CD4-positive, alpha-beta T cell treated with Interleukin-17A for 1 hour (primary cell): ENCODE measurements at places on chromosomes 2 and 18.

GRCh38 chr2:33488715-33489540 is 12.5 kb downstream of the RASGRP3 start:
- DNase-seq = no peak

DNA sequence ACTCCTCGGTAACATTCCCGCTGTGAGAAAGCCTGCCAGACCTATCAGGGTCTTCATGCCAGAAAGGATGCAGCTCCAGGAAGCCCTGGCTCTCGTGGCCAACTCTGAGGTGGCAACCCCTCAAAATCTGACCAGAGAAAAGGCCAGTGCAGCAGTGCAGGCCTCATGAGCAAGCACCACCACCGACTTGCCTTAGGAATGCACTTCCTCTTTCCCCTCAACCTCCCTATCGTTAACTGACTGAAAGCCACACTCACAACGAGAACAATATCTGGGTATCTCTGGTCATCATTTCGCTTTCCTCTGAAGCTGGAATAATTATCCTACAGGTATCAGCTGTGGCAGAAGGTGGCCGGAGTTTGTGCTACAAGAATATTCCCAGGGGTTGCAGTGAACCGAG is 101.4 kb upstream of the POU3F3 start:
- DNase-seq = no peak

DNA sequence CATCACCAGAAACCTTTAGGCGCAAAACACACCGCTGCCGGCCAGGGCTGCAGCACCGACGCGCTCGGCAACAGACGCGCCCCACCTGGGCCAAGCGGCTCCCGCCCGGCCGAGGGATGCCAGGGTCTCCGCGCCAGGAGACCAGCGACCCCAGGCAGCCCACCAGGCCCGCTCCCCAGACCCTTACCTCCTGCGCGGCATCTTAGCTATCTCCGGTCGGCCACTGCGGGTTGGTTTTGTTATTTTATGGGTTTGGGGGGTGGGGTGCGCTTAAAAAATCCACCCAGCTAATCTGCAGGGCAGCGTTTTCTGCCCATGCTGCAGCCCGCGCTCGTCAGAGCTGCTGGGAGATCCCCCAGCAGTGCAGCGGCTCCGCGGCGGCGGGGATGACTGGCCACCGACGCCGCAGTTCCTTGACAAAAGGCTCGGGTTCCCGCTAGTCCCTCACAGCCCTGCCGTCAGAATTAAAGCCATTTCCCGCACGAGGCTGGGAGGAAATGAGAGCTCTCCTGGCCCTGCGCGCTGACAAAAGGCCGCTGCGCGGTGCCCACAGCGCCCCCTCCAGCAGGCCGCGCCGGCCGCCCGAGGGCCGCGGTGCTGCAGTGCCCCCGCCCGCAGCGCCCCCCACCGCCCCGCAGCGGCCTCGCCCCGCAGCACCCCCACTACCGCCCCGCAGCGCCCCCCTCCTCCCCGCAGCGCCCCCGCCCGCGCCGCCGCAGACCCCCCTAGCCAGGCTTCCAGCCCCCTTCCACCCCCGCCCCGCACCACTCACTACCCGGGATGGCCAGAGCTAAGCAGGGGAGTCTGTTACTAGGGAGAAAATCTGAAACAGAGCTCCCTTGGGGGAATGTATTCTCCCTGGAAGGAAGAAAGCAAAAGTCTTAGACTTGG is at the start of gene ADD2:
TSS of gene ADD2 (minus strand) at position 502 of the 891 bp plus-strand sequence. CDS start 61,792 bp downstream, outside the sequence.
- DNase-seq = peak; percentile 21

GRCh38 chr2:143246815-143247744 is 117.9 kb downstream of the ARHGAP15 start:
- peak; percentile 54 for DNase-seq

GRCh38 chr2:237879058-237879430 is 19.6 kb downstream of the RAMP1 start:
- DNase-seq = no peak

GRCh38 chr2:177889818-177890460 is 182.6 kb downstream of the PDE11A start:
- DNase-seq = no peak

GRCh38 chr18:35616664-35617423 is 35.3 kb downstream of the GALNT1 start:
- peak; percentile 70 for DNase-seq

DNA sequence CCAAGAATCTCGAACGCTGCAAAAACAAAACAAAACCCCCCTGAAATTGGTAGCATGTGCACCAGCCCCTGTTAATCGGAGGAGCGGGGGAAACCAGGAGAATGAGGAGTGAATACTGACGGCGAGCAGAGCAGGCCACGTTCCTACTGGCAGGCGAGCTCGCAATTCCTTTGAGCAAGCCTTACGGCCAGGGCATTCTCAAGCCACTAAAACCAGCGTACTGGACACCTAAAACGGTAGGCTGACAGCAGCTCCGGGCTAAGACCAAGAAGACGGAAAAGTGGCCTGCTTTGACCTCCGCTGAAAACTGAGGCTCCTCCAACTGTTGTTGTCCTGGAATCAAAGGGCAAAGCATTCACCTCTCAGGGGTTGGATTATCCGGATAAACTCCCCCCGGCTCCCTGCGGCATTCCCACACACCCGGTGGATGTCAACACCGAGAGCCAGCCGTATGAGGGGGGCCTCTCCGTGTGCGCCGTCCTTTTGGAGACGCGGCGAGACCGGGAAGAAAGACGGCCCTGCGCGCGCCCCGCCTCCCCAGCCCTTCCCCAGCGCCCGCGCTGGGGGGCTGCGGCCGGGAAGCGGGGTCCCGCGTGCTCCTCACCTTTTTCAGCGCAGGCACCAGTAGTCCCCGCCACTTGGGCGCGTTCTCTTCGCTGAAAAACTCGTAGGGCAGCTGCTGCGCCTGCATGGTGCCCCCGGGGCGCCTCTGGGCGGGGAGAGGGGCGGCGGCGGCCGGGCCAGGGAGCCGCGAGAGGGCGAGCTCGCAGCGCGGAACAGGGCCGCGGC is 925 bp downstream of the SOS1 start:
- DNase-seq = peak; percentile 62

GRCh38 chr2:170685591-170685990 is 29.5 kb upstream of the SP5 start:
- DNase-seq = no peak

GRCh38 chr2:165924946-165925345 is 28.6 kb downstream of the TTC21B start:
- DNase-seq = no peak

DNA sequence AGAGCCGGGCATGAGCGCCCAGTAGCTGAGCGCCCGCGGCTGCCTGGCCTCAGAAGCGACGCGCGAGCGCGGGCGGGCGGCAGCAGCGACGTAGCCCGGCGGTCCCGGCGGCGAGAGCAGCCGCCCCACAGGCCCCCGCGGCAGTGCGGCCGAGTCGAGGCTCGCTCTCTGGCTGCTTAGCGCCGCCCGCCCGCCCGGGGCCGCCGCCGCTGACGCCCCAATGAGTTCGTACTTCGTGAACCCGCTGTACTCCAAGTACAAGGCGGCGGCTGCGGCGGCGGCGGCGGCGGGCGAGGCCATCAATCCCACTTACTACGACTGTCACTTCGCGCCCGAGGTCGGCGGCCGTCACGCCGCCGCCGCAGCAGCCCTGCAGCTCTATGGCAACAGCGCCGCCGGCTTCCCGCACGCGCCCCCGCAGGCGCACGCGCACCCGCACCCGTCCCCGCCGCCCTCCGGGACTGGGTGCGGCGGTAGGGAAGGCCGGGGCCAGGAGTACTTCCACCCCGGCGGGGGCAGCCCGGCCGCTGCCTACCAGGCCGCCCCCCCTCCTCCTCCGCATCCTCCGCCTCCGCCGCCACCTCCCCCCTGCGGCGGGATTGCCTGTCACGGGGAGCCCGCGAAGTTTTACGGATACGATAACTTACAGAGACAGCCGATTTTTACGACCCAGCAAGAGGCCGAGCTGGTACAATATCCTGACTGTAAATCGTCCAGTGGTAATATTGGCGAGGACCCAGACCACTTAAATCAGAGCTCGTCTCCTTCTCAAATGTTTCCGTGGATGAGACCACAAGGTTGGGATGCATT is 847 bp downstream of the HOXD8 start:
- no peak for DNase-seq

- no peak for DNase-seq
These were observed 69.0 kb upstream of the ASAP2 start for GRCh38 chr2:9137379-9138150.

- no peak for DNase-seq
These were observed 64.0 kb downstream of the RAB31 start for GRCh38 chr18:9771977-9772660.

DNA sequence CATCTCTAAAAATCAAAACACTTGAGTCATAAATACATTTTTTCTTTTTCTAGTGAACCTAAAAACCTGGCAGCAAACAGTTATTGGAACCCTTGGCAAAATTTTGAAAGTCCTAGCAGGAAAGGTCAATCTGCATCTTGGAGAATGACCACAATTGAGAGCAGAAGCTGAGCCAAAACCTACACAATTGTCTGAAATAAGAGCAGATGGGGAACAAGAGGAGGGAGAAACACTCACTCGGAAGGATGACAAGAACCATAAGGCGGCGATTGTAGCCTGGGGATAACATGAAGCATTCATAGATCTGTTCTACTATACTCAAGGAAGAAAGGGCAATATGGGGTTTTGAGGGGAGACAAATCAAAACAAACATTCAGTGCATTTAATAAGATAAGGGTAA is 117.0 kb downstream of the CHN1 start:
- DNase-seq = no peak

- DNase-seq = no peak
These were observed 105.9 kb upstream of the RMDN2 start for GRCh38 chr2:37819186-37819585.

- DNase-seq = no peak
These were observed 26.4 kb downstream of the VRK2 start for GRCh38 chr2:58073008-58073407.

- DNase-seq = no peak
These were observed 150.4 kb upstream of the SLC1A4 start for GRCh38 chr2:64838817-64839216.

DNA sequence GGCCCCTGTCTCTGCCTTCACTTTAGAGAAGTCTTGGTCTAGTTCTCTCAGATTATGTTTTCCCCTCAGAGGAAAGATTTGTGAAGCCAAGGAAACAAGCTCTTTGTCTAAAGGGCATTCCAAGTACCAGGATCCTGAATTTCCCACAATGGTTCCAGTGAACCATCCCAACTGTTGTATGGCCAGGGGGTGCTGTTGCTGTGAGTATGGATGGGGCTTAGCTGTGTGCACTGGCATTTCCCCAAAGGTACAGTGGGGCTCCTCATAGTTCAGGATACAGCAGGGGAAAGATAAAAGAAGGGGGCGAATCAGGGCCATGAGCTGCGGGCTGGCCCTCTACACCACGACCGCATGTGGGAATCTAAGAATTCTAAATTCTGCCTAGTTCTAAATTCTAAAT is 1154.0 kb upstream of the FANCL start:
- DNase-seq = no peak

- DNase-seq = no peak
These were observed 293.9 kb upstream of the DLGAP1 start for GRCh38 chr18:4748975-4749374.

DNA sequence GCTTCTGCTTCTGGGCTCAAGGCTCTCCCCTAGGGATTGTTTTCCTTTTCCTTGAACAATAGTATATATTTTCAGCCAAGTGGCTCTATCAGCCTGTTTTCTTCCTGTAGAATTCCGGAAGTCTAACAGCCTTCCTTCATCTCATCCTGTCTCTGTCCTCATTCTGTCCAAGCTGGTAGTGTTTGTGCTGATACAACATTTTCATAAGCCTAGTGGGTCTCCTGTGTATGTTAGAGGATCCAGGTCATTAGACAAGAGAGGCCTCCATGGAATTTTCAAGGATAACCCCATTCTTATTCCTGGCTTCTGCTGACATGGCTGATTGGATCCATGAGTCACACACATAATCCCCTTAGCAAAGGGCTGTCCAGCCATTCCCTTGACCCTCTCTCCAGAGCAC is 467.6 kb downstream of the PTPRM start:
- DNase-seq = no peak

- DNase-seq = no peak
These were observed 129.7 kb upstream of the OSR1 start for GRCh38 chr2:19488009-19488691.

GRCh38 chr2:70381235-70381634 is 79.4 kb upstream of the FAM136A start:
- DNase-seq = no peak

- DNase-seq = no peak
These were observed 191.9 kb upstream of the TCF4 start for GRCh38 chr18:55779691-55780585.

GRCh38 chr2:203648273-203648672 is 58.2 kb upstream of the CD28 start:
- no peak for DNase-seq

GRCh38 chr2:129794540-129794939 is 184.9 kb upstream of the RAB6C start:
- no peak for DNase-seq

GRCh38 chr2:181876614-181877063 is 14.9 kb upstream of the ITPRID2 start:
- no peak for DNase-seq

- DNase-seq = peak; percentile 81
These were observed 7.7 kb upstream of the COL6A3 start for GRCh38 chr2:237421542-237422116.

- DNase-seq = no peak
These were observed 106.9 kb upstream of the ITGB6 start for GRCh38 chr2:160306985-160307384.

DNA sequence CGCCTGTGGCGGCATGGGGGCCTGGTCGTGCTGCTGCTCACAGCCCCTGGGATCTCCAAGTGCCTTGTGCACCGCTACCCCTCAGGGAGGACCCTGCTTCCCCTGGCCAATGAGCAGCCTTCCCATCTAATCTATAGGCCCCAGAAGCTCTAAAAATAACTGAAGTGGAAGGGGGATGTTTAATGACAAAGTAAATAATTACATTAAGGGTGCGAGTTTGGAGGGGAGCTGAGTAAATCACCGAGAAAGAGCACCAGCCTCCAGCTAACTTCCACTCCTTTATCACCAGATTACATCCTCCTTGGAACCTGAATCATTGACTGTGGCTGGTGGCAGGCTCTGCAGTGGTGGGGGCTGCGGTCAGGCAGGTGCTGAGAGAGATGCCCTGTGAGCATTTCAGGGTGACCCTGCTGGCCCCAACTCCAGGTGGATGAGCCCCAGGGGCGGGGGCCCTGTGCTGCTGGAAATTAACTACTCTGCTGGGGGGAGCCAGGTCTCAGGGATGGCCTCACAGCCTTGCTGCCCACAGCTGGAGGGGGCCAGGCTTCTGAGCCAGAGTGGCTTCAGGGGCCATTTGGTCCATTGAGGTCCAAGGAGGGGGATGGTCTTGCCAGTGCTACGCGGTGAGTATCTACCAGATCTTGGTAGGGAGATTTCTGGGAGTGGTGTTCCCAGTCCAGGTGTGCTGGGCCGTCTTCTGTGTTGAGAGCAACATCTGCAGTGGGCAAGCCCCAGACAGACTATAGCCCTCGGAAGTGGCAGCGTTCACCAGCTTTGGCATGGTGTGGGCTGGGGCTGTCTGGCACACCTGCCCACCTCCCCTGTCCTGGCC is 74.2 kb downstream of the GLI2 start:
- DNase-seq = no peak
